ENCODE measurements at places on chromosomes 3 and 15.
A peak's percentile ranks its signal among the peaks of the same experiment; 100 is the strongest.

- DNase-seq: no peak
These were observed 1.9 kb upstream of the JAGN1 start for GRCh38 chr3:9888540-9888939.

DNA sequence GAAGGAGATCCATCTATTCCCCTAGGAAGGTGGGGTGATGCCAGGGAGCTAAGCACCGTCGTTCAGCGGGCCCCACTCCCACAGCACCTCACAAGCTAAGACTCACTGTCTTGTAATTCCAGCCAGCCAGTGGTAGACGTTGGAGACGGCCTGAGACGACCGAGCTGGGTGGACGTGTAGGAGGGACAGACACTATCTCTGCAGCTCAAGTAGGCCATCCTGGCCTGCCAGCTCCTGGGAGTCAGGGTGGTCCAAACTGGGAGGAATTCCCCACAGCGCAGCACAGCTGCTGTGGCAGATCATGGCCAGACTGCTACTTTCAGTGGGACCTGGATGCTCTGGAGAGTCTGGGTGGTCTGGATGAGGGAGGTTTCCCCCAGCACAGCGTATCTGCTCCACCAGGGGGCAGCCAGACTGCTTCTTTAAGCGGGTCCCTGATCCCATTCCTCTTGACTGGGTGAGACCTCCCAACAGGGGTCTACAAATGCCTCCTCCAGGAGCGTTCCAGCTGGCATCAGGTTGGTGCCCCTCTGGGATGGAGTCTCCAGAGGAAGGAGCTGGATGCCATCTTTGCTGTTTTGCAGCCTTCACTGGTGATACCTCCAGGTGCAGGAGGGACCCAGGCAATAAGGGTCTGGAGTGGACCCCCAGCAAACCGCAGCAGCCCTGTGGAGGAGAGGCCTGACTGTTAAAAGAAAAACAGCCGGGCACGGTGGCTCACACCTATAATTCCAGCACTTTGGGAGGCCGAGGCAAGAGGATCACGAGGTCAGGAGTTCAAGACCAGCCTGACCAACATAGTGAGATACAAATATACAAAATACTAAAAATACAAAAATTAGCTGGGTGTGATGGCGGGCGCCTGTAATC is 27.6 kb downstream of the GNB5 start:
- DNase-seq: no peak

GRCh38 chr15:71313806-71314205 is 198.5 kb downstream of the THSD4 start:
- DNase-seq: no peak

DNA sequence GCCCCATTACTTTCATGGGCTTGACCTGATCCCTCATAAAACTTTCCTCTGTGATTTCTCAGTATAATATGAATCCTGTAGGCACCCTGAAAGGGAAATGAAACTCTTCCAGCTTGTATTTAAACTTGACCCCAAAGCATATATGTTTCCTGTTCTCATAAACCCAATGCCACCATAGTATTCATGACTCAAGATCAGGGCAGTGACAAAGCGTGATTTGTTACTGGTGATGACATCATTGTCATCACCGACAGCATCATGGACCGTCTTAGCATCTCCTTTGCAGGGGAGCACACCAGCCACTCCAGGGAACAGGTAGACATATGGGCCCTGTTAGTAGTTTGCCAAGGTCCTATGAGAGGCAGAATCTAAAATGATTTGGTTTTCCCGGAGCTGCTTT is 741.2 kb downstream of the NR2F2 start:
- DNase-seq: no peak

- no peak for DNase-seq
These were observed 114.5 kb upstream of the SPATA16 start for GRCh38 chr3:173255555-173255954.

GRCh38 chr3:177776661-177777101 is 579.4 kb upstream of the TBL1XR1 start:
- DNase-seq: peak; percentile 72

DNA sequence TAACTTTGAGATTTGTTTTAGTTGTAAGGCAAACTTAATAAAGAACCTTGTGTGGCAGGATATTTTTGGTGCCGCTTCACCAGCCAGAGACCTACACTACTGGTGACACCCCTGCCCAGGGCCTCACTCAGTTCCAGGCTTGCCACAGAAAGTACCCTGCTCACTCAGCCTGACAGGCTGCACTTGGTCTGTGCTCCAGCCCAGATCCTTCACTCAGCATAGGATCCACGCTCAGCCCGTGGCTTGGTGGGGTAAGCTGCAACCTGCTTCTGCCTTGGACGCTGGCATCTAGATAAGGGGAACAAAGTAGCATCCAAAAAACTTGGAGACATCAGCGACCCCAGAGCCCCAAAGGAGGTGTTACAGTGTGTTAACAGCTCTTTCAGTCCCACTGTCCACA is 825.5 kb downstream of the EPHA3 start:
- no peak for DNase-seq

DNA sequence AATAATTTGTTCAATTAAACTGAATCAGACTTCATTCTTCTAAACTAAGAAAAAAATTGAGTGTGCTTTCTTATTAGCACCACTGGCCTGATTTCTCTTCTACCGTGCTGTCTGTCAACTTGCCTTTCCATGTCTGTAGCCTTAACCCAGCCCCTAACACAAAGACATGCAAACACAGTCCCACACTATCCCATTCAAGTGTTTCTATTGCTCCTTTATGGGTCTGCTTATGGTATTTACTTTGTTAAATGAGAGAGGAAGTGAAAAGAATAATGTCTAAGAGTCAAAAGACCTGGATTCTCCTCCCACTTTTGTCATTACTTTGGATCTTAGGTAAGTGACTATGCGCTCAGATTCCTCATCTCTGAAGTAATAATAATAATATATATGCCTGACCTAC is 55.3 kb downstream of the GTF2E1 start:
- no peak for DNase-seq

GRCh38 chr3:34107669-34108068 is 309.2 kb downstream of the PDCD6IP start:
- DNase-seq: no peak

GRCh38 chr3:38029400-38030125 is at the start of gene PLCD1:
TSS of gene PLCD1 (minus strand) at chr3:38029642. CDS start at chr3:38029539, 103 bp downstream.
- no peak for DNase-seq

DNA sequence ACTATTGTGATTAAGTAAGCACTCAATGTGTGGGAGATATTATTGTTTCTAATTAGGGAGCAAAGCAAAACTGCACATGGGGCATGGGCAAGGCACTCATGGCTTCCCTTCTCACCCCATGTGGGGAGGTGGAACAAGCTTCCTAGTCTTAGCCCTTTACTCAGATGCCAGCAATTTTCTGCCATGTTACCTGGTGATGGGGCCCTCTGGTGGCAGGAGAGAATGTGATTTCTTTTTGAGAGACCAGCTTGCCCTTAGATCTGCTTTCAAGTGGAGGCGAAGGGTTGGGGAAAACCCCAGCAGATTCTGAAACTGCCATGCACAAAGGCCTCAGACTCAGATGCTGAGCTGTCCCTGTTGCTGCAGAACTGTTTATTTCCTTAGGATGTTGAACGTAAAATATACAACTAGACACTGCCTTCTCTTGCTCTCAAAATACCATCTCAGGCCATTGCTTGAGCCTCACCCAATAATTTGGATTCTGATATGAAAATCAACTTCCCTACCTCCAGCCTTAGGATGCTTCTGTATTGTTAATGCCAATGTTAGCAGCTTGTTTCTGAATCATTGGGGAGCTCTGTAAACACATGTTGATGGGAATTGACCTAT is 130.2 kb upstream of the TPRG1 start:
- peak; percentile 74 for DNase-seq

GRCh38 chr3:123745184-123745855 is 138.8 kb downstream of the MYLK start:
- no peak for DNase-seq

Data from NCI-H1105 treated with DMSO at 0.1 percent for 48 hours (cell line).